ENCODE measurements at places on chromosomes 1 and 21. TPM values are rescaled to one million over a fixed set of nuclear protein-coding genes. Genes with fewer than 3 reads are reported as not detected.

GRCh38 chr1:54926970-54927369 lies 40.0 kb upstream of the DHCR24 start:
- DNase-seq, result no peak

DNA sequence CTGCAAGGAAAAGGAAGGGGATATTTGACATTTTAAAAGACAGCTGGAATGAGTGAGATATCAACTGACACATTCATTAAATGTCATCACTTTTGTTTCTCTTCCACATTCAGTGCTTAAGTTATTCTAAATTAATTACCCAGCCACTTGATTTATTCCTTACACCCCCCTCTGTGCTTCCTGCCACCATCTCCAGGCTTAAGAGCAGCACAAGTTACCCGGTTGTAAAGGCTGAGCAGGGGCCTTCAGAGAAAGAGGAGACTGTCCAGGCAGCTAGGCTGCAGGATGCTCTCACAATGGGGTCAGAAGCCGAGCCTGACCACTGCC lies 71.4 kb downstream of the SYT6 start:
- DNase-seq, result no peak

DNA sequence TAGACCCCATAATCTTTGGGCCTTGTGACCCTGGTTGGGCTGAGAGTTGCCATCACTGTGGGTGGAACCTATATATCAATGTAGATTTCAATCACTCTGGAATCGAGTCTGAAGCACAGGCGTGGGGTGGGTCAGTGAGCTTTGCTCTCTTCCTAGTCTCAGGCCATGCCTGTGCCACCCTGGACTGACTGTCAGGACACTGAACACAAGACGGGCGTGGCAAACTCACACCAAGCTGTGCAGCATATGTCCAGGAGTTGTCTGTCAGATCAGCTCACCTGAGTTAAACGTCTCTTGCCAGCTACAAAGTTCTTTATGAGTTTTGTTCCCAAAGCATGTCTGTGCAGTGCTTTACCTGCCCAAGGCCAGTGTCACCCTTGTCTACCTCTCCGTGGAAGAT lies 30.9 kb upstream of the ALPL start:
- DNase-seq, result no peak

The CTH gene
- 14.2 TPM for total RNA-seq

All from bronchial epithelial cell (primary cell).